ENCODE measurements at places on chromosomes 6 and 20.

DNA sequence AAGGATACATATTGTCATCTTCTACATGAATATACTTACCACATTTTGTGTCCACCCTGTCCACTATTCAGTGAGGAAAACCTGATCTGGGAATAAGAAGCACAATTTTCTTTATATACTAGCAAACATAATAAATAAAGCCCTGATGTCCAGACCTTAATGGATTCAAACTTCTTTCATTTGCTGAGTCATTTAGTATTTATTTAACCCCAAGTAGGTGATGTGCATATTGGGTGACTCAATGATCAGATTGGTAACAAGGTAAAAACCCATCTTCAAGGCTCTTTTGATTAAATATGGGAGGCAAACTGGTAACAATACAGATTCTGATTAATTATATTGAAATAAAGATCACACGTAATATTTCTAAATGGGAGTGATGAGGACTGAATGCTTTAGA is 1159.8 kb upstream of the EYS start:
- no peak for DNase-seq

DNA sequence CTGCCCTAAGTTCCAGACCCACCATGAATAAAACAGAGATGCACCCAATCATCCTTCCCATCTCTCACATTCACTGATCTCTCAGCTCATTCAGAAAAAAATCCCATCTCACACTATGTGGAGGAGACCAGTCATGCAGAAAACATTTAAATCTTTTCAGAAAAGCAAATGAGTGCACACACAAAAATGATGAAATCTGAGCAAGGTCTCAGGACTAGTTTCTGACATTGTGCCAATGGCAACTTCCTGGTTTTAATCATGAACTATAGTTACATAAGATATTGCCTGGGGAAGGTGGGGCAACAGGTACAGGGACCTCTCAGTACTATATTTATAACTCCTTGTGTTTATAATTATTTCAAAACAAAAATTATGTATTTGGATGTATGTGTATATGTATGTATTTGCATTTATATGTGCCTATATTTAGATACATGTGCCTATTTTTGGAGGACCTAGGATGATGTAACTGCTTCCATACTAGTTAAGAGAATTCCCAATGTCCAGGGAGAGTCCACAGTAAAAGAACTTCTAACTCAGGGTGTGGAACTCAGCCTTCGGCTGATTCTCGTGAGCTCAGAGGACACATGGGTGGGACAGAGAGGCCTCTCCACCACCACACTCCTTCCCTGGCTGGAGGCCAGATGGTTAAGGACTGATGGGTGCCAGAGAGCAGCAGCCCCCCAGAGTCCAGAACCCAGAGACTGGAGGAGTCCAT is 71.7 kb upstream of the MAP3K4 start:
- no peak for DNase-seq

DNA sequence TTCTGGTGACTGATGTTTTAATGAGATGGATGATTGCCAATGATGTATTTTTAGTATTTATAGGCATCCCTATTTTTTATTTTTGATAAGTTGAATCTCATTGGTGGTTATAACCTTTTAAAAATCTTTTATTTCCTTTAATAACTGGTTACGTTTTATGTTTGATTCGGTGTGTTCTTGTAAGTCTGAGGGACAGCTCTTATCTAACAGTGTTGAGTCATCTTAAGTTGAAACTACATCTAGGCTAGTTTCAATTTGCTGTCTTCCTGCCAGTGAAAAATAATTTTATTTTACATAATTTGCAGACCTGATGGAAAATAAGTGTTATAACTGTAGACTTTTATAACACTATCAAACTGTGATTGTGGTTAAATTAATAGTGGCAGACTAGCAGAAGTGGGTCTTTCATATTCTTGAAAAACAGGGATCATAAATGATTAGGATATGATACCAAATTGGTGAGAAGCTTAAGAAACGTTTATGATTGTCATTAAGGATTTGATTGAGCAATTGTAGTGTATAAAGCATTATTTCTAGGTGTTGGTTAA is 4.6 kb downstream of the AFDN start:
- no peak for DNase-seq

DNA sequence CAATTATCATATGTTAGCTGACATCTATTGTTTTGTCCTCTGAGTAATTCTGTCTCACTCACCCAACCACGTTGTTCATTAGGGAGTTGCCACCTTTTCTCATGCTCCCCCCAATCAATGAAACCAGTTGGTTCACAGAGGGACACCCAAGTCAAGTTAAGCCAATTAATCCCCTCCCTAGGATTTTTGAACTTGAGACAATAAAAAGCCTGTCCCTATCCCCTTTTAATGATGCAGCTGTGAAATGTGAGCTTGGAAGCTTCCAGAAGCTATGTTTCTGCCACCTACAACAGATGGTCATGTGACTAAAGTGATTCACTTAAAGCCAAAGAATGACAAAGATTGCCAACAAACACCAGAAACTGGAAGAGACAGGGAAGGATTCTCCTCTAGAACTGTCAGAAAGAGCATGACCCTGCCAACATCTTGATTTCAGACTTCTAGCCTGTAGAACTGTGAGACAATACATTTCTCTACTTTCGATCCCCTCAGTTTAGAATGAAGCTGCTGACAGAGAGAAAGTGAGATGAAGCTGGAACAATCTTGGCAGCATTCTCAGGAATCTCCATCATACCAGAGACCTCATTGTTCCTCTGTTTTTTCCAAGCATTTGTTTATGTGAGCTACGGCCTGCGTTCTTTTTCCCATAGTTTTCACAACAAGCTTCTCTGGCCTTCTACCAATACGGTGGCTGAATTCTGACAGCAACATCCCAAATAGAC is 57.8 kb upstream of the TPD52L1 start:
- no peak for DNase-seq

DNA sequence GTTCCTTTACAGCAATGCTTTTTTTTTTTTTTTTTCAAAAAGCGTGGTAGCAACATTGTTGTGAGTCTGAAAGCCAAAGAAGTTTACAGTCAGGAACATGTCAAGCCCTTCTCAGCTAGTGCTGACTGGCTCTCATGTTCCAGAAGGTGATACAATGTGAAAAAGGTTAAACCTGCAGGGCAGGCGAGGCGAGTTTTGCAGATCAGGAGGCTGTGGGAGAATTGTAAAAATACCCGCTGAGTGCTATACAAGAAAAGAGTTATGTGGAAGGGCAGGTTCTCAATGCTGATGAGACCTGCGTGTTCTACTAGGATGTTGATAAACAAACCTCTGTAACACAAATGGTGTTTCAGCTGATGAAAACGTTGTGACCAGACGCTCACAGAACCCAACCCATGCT is 30.9 kb upstream of the RPP40 start:
- DNase-seq, result no peak

DNA sequence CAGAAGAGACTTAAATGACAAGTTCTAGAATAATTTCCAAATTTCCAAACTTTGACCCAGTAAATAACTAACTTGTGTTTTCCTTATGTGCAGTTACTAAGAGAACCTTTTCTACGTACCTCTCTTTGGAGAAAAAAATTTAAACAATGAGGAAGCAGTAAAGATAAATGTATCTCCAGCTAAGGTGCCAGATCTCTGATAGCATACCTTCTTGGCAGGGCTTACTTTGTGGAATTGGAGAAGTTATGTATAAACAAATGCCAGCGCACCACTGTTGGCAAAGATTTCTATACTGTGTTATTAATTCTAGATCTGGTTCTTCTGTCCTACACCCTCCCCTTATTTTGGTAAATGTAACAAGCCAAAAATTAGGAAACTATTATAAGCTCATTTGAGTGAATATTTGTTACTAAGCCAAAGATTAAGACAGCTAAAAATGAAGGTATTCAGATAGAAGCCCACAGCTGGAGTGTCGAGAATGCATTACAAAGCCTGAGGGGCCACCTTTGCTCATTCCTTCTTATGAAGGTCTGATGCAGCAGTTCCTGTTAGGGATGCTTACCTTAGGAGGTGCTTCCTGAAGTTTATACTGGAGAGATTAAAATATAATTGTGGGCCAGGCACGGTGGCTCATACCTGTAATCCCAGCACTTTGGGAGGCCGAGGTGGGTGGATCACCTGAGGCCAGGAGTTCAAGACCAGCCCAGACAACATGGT is 373.1 kb upstream of the SOX4 start:
- DNase-seq, result no peak

- no peak for DNase-seq
Measured at GRCh38 chr20:38460040-38460623, 12.5 kb upstream of the RALGAPB start.

DNA sequence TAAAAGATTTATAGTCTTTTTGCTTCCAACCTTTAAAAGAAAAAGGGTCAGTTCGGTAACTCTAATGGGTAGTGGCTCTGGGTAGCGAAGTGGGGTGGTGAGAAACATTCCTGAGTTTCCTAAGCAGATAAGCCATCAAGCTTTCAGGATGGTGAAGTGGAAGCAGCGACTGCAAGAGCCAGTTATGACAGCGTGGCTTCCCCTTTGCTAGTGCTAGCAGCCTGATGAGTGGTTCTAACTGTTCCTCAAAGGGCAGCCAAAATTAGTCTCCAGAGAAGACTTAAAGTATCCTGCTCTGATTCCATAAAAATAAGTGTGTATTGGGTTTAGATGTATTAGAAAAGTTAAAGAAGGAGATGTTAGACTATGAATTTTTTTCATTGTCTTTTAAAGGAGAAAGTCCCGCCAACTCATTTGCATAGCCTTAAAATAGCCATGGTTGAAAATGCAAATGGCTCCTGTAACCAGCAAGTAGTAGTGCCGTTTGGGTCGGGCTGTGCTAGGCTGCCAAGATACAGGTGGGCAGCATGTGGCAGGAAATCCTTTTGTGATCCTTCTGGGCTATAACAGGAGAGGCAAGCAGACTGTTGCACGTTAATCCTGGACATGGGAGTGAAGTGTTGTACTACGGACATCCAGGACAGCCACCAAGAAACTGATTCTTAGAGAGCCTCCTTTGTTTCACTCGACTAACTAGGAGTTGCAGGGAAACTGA is 18.0 kb downstream of the ELOVL2 start:
- DNase-seq, result peak; percentile 22

GRCh38 chr6:155853011-155853410 is 397.4 kb upstream of the NOX3 start:
- DNase-seq, result no peak

- DNase-seq, result no peak
Measured at GRCh38 chr20:31833931-31834521, 11.4 kb downstream of the FOXS1 start.

- DNase-seq, result no peak
Measured at GRCh38 chr6:13474360-13474759, 13.0 kb downstream of the GFOD1 start.

GRCh38 chr20:57756921-57757320 is 47.1 kb upstream of the PMEPA1 start:
- DNase-seq, result no peak

- no peak for DNase-seq
Measured at GRCh38 chr6:5160206-5160605, 75.1 kb downstream of the PPP1R3G start.

GRCh38 chr6:33840048-33840926 is 36.5 kb upstream of the MLN start:
- DNase-seq, result peak; percentile 70

DNA sequence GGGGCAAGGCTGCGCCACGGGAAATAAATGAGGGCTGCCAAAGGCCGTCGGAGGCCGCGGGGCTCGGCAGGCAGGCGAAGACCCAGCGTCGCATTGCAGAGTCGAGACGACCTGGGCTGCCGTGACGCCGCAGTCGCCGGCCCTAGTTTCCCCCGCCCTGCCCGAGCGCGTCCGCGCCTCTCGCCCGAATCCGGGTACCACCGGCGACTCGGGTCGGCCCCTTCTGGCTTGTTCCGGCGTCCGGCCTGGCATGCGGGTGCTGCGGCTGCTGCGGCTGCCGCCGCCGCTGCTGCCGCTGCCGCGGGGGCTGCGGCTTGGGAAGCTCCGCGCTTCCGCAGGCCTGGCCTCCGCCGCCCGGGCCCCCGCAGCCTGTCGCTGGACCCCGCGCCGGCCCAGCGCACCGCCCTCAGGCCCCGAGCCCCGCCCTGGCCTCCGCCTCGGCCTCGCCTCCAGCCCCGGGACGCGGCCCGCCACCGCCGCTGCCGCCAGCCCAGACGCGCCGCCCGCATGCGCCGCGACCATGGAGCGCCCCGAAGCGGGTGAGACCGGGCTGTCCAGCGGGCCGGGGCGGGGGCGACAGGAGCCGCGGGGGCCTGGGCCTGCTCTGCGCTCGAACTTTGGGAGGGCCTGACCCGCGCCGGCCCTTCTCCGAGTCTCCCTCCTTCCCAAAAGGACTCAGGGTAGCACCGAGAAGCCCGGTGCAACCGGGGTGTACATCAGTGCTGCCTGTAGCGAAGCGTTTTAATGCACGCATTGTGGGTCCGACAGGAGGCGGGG is at the start of gene AKAP7:
AKAP7 (plus strand) TSS at position 224 of the 777 bp plus-strand sequence; CDS start at position 521, 297 bp downstream.
- DNase-seq, result peak; percentile 85

DNA sequence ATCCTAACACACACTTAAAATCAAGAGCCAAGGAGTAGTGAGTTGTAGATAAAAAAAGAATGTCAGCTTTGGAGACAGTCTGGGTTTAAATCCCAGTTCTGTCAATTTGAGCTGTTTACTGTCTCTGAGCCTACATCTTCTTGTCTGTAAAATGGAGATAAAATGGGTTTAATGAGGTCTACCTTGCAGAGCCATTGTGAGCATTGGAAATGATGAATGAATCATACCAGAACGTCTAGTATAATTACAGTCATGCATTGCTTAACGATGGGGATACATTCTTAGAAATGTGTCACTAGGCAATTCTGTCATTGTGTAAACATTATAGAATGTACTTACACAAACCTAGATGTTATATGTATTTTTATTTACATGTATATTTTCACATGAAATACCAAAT is 17.6 kb upstream of the SGK2 start:
- DNase-seq, result no peak

GRCh38 chr20:17712201-17712600 is 12.4 kb downstream of the BANF2 start:
- no peak for DNase-seq

DNA sequence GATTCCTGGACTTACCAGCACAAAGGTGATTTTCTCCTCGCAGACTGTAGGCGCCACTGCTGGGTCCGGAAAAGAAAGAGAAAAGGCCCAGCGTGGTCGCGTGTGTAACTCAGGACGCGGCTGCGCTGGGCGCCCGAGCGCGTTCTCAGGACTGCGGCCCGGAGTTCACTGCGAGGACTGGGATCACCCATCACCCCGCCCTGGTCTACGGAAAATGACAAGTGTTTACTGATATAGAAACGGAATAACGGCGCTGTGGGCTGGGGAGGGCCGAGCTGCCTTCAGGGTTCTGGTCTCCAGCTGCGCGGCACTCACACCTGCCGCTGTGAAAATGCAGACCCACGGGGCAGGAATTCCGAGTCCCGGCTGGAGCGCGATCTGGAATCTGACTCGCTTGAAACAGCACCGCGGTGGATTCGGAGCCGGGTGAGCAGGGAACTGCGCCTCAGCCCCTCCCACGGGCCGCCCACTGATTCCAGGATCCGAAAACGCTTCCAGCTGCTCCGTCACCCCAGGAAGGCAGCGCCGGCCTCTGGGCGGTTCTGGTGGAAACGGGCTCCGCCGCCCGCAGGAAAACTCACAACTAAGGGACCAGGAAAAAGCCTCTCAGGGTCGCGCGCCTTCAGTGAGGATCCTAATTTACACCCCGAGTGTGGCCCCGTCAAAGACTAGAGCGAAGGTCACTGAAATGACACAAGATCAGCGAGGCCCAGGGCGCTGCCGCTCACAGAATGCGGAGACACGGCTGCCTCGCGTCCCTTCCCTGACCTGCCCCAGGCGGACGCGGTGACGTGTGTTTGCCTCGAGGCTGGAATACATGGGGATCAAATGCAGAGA is 34.5 kb downstream of the HLA-A start:
- DNase-seq, result peak; percentile 81
